ENCODE measurements at places on chromosomes 1 and 21. TPM values are rescaled to one million over a fixed set of nuclear protein-coding genes. Genes with fewer than 3 reads are reported as not detected.

Gene PTPN22
- not detected for total RNA-seq

Gene TMPRSS15
- 4.1 TPM for total RNA-seq

Gene LRRC71
- not detected for total RNA-seq

Gene CBS
- total RNA-seq: 68.6 TPM

Gene CDA
- total RNA-seq: 1.5 TPM

Gene GJA5
- total RNA-seq: 0.58 TPM

Gene CD247
- 0.58 TPM for total RNA-seq

Gene TRABD2B
- total RNA-seq: 2.2 TPM

Gene NBPF20
- 2.0 TPM for total RNA-seq

Gene NRAS
- total RNA-seq: 54.8 TPM

Gene TLCD4
- 17.7 TPM for total RNA-seq

Gene HPCAL4
- 0.53 TPM for total RNA-seq
